ENCODE measurements at places on chromosomes 2 and 18.

DNA sequence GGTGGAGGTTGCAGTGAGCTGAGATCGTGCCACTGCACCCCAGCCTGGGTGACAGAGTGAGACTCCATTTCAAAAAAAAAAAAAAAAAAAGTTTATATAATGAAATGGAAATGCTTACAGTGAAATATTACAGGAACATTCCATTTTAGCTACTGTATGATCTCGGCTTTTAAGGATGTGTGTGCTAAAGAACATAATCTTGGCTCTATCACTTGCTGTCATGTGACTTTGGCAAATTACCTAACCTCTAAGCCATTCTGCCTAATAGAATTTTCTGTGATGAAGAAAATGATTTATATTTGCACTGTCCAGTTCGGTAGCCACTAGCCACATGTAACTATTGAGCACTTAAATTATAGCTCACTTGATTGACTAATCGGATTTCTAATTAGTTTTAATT, 36.3 kb downstream of the SMAD4 start:
- no peak for DNase-seq

DNA sequence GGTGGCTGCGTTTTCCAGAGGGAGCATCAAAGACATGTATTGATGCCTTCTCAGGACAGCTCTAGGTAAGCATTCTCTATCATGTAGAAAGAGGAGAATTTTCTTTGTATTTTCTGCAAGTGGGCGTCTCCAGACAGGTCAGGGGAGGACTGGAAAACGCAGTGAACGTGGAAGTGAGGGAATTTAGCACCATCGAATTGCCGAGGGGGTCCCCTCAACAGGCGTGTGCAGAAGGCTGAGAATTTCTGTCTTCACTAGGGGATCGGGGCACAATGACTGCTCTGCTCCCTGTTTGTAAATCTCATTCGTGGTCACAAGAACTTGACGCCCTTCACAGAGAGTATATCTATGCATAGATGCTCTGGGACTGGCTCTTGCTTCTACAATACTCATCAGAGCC, 5.0 kb upstream of the NTSR2 start:
- no peak for DNase-seq

DNA sequence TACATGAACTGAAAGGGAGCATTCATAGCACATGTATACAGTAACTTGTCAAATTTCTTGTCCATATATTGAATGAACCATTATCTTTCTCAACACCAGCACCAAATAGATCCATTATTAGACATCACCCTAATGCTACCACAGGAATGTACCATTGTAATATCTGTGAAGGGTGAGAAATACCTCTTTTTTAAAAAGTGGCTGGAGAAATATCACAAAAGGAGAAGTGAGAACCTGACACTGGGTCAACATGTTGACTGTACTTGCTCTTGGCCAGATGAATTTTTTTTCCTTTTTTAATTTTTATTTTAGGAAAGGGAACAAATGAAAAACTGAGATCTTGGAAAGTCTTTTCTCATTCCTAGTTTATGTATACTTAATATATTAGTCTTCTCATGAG, 63.5 kb downstream of the CAVIN2 start:
- DNase-seq, result no peak

DNA sequence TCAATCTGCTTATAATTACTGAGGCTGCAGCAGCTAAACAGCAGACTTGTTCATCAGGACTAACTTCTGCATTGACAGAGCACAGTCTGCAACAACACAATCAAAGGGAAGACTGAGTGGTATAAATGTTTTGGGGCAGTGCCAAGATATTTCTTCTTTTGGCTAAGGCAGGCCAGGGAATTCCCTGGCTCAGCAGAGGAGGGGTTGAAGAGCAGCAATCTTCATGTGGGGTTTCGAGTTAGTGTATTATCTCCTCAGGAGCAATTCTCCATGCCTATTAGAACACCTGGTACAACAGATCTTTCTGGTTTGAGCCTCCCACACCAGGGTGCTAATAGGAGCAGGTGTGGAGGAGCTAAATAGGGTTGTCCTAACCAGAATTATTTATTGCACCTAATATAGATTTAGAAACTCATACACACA, 103.0 kb upstream of the STK17B start:
- no peak for DNase-seq

GRCh38 chr2:235599596-235600338, 105.9 kb downstream of the AGAP1 start:
- no peak for DNase-seq

DNA sequence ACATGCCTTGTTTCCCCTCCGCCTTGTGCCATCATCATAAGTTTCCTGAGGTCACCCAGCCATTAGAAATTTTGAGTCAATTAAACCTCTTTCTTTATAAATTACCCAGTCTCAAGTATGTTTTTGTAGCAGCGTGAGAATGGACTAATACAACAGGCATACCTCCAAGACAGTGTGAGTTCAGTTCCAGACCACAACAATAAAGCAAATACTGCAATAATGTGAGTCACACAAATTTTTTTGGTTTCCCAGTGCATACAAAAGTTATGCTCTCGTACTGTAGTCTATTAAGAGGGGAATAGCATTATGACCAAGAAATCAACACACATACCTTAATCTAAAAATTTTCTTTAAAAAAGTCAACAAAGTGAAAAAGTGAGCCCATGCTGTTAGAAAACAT, 217.2 kb downstream of the NR4A2 start:
- DNase-seq, result no peak

DNA sequence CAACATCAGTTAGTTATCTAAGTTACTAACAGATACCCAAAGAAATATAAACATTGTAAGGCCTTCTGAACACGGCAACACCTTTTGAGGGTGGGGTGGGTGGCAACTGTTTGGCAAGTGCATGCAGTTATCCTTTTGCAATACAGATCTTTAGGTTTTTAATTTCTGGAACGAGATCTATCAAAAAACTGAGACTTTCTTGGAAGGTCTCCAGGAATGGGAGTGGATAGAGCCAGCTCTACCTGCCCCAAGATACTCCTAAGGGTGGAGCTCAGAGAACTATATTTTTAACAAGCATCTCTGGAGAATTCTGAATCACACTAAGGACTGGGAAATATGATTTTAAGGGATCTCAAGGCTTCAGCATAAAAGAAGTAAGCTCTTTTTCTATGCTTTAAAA, 11.4 kb upstream of the GALNT1 start:
- no peak for DNase-seq

- DNase-seq, result no peak
These were observed 82.3 kb downstream of the GALNT14 start for GRCh38 chr2:31055938-31056337.

GRCh38 chr2:235472443-235472842, 21.4 kb upstream of the AGAP1 start:
- no peak for DNase-seq

GRCh38 chr2:10471046-10471571, 23.0 kb upstream of the ODC1 start:
- DNase-seq, result no peak

- DNase-seq, result no peak
These were observed 745.6 kb upstream of the RAB6C start for GRCh38 chr2:129233751-129234406.

- no peak for DNase-seq
These were observed 797 bp downstream of the KLHL14 start for GRCh38 chr18:32771871-32772580.

DNA sequence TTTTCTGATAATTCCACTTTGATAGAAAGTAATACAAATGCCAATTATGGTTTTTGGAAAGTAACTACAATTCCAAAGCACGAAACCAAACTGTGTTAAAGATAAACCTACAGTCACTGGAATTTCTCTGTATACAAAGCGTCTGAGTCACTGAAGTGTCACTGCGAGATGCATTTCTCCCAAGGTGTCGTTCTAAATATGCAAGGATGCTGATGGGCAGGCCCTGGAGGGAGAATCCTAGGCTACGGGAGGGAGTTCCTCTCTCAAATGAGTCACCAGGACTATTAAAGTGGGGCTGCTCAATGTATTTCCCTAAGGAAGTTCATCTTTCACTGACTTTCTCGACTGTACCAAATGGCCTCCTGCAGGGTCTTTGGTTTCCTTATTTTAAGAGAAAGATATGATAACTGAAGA, 163.8 kb upstream of the STK17B start:
- DNase-seq, result no peak
